Sciatic nerve (tissue), 2 donors: ENCODE measurements at places on chromosomes 11 and 22.

GRCh38 chr22:38419121-38419857 is 35.7 kb downstream of the KCNJ4 start:
- DNase-seq, result no peak

DNA sequence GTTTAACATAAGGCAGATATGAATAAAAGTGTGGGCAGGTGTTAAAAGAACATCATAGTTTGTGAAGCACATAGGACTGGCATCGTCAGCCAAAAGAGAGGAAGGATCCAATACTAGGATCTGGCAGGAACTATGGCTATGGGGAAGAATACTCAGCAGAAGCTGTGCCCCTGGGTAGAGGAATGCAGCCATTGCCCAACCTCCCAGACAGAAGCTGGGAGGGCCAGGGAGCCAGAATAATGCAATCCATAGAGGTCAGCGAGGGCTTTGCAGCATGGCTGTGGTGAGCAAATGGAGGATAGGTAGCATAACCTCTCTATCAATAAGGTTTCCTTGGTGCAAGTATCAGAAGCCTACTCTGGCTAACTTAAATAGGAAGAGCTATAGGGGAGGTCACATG is 11.7 kb upstream of the CSTF3 start:
- DNase-seq, result no peak

- no peak for DNase-seq
Observed at GRCh38 chr11:35107861-35108260, 31.1 kb upstream of the CD44 start.

DNA sequence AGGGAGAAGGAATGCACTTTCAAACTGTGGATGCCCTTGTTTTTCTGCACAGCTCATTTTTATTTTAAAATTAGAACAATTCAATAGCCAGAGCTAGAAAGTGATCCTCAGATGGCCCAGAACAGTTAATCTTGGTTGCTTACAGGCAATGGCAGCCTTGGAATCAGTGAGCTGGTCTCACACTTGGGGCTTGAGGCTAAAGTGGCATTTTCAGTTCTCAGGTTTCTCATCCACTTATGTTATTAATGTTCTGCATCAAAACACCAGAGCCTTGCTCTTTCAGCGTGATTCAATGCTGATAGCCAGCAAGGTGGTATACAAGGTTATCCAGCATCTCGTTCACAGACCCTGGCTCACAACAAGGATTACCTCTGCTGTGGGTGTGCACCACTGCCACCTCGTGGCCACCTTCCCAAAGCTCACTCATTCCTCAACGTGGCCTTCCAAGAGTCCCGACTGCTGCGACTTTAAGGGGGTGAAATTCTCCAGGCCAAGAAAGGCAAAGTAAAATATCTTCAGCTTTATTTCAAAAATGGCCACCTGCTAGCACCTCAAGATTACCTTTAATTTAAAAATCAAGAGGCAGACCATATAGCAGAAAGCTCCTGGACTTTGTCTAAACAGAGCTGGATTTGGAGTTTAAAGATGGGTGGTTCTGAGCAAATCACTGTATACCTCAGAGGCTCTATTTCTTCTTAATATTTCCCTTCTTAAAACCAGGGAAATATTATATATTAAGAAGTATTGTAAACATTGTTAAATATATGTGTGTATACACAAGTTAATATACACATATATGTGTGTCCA is 34.2 kb upstream of the FSHB start:
- DNase-seq, result peak; percentile 73

DNA sequence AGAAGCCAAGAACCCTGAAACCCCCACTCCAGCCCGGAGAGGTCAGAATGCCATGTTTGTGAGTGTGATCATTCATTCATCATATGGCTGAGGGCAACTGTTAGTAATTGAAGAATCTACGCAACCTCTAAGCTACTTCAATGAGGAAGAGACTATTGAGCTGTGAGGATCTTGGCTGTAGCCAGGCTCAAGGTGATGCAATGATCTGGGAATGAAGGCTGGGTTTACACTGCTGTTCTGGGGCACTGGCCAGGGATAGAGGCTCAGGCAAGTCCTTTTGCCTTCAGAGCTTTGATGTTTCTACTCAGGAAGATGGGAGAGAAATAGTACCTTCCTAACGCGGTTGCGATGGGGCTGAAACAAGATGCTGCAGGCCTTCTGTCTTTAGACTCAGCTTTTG is 12.9 kb downstream of the CRYBB2 start:
- DNase-seq, result no peak

- no peak for DNase-seq
Observed at GRCh38 chr11:129457321-129457720, 81.7 kb downstream of the BARX2 start.

GRCh38 chr11:117478126-117478860 is 150.6 kb downstream of the CEP164 start:
- DNase-seq, result no peak

DNA sequence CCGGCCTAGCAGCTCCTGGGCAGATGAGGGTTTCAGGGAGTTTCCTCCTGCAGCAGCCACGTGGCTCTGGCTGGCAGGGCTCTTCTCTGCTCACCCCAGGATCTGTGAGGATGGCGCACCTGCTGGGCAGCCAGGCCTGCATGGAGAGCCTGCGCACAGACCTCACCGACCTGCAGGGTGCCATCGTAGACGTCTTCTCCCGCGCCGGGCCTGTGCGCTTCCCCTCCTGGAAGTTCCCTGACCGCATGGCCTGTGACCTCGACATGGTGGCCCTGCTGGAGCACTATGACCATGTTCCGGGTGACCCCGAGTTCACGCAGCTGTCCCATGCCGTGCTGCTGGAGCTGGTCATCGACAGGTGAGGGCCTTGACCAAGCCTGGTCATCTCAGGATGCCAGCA is 9.1 kb downstream of the CCDC157 start:
- no peak for DNase-seq

DNA sequence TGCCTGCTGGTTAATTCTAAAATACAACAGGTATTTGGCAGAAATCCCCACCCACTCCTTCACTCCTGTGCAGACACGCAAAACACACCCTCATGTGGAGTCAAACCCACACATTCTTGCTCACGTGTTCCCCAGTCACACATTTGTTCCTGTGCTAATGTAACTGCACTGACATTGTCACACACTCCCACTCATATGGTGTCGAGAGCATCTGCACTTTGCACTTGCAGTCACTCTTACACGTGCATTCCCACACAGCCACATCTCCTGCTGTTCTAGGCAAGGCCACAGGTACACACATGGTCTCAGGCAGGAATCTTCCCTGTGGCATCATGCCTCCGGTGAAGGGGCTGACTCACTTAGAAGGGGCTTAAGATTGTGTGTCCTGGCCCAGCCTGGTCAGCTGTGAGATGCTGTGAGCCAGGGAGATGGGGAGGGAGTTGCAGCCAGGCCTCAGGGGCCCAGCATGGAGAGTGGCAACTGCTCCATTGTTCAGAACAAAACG is 395.0 kb downstream of the TENM4 start:
- DNase-seq, result no peak

DNA sequence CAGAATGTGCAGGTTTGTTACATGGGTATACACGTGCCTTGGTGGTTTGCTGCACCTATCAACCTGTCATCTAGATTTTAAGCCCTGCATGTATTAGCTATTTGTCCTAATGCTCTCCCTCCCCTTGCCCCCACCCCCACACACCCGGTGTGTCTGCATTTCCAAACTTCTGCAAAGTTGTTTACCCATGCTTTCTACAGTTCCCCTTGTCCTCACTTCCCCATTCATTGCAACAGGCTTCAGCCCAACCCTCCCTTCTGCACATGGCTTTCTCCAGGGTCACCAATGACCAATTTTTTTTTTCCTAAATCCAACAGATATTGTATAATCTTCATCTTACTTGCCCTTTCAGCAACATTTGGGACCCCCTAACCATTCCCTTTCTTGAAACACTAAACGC is 32.0 kb upstream of the NUP50 start:
- no peak for DNase-seq
